ENCODE measurements at places on chromosomes 4 and X. TPM values are rescaled to one million over a fixed set of nuclear protein-coding genes. Genes with fewer than 3 reads are reported as not detected.

PSAPL1 gene
- total RNA-seq: 0.06 TPM

PAGE5 gene
- total RNA-seq: not detected

SFRP2 gene
- total RNA-seq: 25.6 TPM

CPZ gene
- total RNA-seq: 34.4 TPM

PNMA6A gene
- 21.0 TPM for total RNA-seq

F9 gene
- total RNA-seq: not detected

METTL14 gene
- 15.6 TPM for total RNA-seq

F8 gene
- 8.0 TPM for total RNA-seq

SEPTIN6 gene
- 40.0 TPM for total RNA-seq

TMPRSS11D gene
- not detected for total RNA-seq

UNC5C gene
- total RNA-seq: 33.2 TPM

AMTN gene
- not detected for total RNA-seq

TLR6 gene
- 6.1 TPM for total RNA-seq

ETFDH gene
- 35.7 TPM for total RNA-seq

PRDX4 gene
- total RNA-seq: 97.0 TPM

KLHL13 gene
- total RNA-seq: 34.7 TPM

SLC9B1 gene
- total RNA-seq: 4.4 TPM

DRP2 gene
- total RNA-seq: 9.8 TPM

ANK2 gene
- 512 TPM for total RNA-seq

OTUD6A gene
- total RNA-seq: not detected

PPP4R3C gene
- not detected for total RNA-seq

SYNPO2 gene
- 11.7 TPM for total RNA-seq

WWC2 gene
- total RNA-seq: 28.0 TPM

TDO2 gene
- 0.50 TPM for total RNA-seq

GABRG1 gene
- 26.6 TPM for total RNA-seq

DCAF8L2 gene
- not detected for total RNA-seq

CYTL1 gene
- 4.6 TPM for total RNA-seq

PABPC1L2A gene
- total RNA-seq: 1.7 TPM

ZNF718 gene
- total RNA-seq: 14.4 TPM

USP17L24 gene
- not detected for total RNA-seq

PNMA6F gene
- total RNA-seq: 3.7 TPM

CSAG2 gene
- total RNA-seq: not detected

BMPR1B gene
- 14.1 TPM for total RNA-seq

TKTL2 gene
- 0.17 TPM for total RNA-seq

VGLL1 gene
- total RNA-seq: not detected

STK32B gene
- total RNA-seq: 12.6 TPM

SLITRK2 gene
- total RNA-seq: 19.0 TPM
